GM12865 (cell line): ENCODE measurements at places on chromosomes 13 and 19.

GRCh38 chr19:41373993-41374392, 2.3 kb upstream of the TMEM91 start:
- DNase-seq = no peak

DNA sequence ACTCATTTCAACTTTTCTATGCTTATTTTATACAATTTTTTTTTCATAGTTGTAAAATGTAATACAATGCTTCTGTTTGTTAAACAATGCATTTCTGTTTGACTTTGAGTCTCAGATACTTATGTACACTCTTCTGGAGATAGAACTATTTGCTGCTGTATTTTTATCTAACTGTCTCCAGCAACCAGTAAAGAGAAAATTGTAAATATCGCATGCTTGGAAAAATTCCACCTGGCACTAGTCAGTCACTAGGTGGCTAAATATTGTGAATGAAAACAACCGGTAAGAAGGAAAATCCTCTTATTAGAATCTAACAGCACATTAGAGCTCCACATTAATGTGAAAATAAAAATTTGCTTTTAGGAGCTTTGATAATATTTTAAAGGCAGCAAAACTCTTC, 876.5 kb downstream of the PCDH9 start:
- DNase-seq = no peak

- no peak for DNase-seq
Measured at GRCh38 chr19:7633698-7634097, at the start of gene PCP2. TSS of gene PCP2 (minus strand) at chr19:7633719. CDS start at chr19:7633457, 262 bp downstream.

DNA sequence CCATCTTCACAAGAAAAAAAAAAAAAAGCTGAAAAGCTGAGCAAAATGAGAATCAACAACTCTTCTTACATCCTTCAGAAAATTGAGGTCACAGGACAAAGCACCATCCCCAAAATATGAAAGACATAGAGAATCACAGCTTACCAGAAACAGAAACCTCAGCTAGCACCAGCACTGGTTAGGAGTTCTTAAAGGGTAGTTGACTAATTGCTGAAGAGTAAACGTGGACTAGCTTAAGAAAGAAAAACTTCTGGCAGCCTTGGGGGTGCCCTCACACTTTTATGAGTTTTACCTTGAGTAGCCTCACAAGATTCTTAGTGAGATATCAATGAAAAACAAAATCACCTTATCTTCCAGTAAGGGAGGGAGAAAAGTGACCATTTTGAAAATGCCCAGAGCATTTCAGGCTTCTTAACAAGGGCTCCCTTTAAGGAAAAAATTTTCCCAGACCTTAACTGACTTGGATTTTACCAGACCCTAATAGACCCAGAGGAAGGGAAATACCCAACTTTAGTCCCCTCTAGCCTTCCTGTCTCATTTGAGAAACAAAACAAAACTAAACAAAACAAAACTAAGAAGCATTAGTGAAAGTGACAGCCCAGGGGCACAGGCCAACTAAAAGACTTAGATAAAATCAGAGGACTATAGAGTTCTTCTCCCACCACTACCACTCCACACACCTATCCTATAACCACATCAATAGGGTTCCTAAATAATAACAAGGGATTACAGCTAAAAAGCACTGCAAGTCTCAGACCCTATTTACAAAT, 888.6 kb downstream of the DIAPH3 start:
- peak; percentile 54 for DNase-seq

- no peak for DNase-seq
Measured at GRCh38 chr13:92821324-92821723, 405.3 kb upstream of the GPC6 start.

DNA sequence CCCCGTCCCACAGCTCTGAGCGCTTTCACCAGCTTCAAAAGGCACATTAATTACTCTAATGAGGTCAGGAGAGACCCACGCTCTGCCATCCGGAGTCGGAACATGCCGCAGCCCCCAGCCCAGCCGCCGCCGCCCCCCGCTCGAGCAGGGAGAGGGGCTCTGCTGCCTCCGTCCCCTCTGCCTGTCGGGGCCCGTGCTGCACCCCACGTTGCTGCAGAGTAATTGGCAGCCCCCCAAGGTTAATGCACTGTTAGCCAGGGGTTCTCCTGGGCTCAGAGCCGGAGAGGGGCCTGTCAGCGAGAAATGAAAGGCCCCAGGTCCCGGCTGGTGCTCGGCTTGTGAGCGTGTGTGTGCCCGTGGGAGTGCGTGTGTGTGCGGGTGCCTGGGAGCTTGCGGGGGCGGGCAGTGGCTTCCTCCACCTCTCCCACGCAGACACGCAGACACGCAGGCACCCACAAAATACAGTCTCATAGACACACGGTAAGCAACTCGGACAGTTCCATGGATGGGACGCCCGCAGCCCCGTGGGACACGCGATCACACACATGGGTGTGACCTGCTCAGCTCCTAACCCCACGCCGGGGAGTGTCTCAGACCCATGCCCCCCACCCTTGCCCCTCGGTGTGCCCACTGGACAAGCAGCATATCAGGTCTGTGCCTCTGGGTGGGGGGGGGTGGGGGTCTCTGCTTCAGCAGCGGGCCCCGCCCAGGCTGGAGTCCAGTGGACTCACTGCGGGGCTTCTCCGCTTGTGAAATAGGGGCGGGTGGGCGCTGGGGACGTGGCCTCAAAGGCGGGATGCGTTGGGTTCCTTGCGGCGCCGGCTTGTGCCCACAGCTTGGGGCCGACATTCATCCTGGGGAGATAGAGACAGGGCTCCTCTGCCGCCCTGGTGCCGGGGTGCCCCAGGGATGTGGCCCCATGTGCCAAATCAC, 4.8 kb upstream of the EFNA2 start:
- no peak for DNase-seq

DNA sequence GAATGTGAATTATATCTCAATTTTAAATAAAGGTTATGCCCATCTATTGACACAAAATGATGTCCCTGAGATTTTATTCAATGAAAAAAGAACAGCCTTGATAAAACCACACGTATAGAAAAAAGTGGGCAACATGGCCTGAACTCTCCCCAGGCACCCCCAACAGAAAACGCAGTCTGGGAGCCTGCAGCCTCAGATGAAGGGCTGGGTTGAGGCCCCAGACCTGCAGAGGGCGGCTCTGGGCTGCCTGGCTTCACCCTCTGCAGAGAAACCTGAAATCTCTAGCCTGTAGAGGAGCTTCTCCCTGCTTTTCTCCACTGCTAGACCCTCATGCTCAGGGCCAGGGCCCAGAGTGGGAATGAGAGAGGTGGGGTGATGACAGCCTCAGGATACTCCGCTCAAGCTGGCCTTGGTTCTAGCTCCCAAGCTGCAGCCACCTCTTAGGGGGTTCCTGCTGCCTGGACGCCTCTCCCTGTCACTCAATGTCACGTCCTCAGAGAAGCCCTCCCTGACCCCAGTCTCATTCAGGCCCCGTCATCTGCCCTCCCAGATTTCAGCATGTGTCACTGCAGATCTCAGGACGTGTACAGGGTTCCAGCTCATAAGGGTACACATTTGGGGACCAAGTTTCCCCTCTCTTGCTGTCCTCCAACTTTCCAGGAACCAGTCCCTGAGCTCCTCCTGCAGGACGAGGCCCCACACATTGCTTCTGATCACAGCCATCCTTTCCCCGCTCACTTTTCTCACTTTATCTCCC, 1.8 kb downstream of the MBD3 start:
- DNase-seq = peak; percentile 67

- no peak for DNase-seq
Measured at GRCh38 chr13:91312324-91312723, 35.2 kb upstream of the MIR17HG start.

DNA sequence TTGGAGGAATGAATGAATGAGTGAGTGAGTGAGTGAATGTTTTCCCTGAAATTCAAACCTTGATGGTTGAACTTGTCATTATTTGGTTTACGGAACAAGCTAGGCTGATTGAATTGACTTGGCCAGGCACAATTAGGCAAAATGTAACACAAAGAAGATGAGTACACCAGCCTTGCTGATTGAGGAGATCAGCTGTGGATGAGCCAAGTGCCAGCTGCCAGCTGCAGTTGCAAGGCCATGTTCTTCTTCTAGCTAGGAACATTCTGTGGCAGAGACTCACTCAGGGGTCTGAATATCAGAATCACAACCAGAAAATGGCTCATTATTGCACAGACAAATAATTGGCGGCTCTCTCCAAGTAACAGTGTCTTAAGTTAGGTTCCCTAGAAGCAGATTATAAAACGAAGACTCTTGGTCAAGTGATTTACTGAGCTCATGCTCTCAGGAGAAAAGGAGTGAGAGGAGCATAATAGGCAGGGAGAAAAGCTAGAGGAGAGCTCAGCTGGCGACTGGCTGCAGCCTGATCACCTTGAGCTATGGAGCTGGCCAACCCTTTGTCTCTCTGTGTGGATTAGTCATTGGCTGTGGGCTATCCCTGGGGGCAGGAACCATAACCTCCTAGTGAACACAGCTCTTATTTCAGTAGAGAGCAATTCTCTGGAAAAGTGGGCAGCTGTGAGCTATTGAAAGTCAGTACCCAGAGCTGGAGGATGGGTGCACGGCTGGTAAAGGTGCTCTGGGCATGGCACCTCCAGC, 225.3 kb upstream of the SERP2 start:
- DNase-seq = no peak

DNA sequence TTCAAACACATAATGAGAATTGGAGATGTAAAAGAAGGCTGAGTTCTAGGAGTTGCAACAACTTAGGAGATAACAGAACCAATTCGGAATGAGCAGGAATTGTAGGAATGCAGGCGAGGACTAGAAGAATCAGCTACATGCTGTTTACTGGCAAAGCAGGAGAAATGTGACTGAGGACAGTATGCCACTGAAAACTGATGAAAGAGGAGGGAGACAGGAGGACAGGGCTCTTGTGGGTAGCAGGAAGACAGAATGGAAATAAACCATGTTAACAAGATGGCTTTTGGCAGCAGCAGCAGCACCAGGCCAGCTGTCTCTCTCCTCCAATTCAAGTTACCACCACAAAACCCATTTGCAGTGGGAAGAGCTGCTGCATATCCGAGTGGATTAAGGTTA, 91.0 kb upstream of the SLC15A1 start:
- DNase-seq = no peak

GRCh38 chr13:27960362-27961226, 8.5 kb downstream of the CDX2 start:
- DNase-seq = peak; percentile 45

- no peak for DNase-seq
Measured at GRCh38 chr13:48728876-48729275, 75.1 kb downstream of the CYSLTR2 start.

GRCh38 chr19:28887920-28888618, 324.9 kb downstream of the UQCRFS1 start:
- DNase-seq = no peak

DNA sequence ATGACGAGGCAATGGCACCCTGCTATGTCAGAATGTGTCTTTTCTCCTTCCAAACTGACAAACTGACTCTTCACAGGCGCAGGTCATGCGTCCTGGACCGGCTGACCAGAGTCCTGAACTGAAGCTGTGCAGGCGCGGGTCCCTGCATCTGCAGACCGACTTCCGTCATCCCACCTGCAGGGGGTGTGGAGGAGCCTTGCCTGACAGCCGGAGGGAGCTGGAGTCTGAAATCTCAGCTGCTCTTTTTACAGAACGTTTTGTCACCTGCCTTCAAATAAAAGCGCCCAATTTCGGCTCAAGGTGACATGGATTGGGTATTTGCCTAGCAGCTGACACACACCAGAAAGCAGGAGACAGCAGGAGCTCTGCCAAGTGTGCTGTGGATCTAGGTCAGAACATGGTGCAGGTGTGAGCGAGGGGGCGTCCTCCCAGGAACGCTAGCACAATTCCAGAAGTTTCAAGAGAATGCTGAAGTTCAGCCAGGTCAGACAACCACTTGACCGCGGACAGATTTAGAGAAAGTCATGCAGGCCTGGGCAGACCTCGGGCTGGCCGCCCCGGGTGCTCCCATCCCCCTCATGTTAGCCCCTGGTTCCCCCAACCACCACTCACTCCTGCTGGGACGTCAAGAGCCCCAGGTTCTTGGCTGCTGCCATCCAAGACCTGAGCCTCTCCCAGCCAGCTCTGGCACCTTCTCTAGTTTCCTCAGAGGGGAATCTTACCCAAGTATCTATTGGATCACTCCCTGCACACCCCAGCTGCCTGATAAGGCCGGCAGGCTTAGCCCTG, 32.8 kb downstream of the ELL start:
- DNase-seq = no peak

DNA sequence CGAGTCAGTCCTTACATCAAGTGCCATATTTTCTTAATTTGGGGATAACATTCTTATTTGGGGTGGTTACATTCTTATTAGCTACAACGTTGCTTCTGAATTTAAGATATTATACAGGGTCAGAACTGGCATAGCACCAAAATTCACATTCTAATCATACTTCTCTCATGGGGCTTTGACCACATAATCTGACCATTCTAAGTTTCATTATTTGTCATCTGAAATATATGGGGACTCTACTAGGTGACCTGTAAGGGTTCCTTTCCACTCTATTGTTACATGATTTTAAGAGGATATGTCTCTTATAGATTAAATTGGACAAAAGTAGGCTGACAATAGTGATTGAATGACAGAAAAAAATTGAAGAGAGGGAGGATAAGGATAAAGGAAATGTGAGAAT, 536.5 kb downstream of the KCTD12 start:
- DNase-seq = no peak

GRCh38 chr19:38155453-38155852, 68.6 kb downstream of the DPF1 start:
- no peak for DNase-seq

GRCh38 chr19:13208672-13209483, 58.7 kb downstream of the IER2 start:
- peak; percentile 62 for DNase-seq

GRCh38 chr19:2543463-2544442, 67.8 kb downstream of the GADD45B start:
- peak; percentile 78 for DNase-seq

DNA sequence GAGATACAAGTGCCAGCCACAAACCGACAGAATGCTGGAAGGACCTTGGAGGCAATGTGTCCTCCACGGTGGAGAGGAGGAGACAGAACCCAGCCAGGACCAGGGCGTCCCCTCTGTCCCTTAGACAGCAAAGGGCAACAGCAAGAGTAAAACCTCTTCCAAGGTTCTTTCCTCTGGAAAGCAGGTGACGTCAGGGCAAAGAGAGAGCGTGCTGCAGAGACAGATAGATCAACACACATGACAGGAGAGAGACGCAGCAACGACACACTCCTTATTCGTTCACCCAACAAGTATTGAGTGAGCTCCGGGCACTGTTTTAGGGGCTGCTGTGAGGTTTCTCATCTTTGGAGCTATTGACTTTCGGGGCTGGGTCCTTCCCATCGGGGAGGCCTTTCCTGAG, 1.3 kb upstream of the GALP start:
- no peak for DNase-seq

DNA sequence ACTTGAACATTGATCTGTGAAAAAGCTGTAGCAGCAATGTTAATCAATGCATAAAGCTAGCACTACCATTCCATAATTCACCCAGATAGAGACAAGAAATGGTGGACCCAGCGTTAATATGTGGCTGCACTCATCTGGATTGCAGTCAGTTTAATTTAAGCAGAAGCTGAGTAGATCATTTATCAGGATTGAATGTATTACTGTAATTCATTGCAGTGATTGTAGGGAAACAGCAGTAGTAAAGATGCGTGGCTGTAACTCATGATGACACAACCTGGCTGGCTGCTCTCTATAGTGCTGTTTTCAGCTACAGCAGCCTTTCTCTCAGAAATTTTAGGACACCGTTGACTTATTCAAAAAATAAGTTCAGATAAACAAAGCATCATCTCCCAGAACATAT, 499.5 kb upstream of the SLITRK6 start:
- DNase-seq = no peak
